Tibial artery (tissue), 4 donors: ENCODE measurements at places on chromosomes 4 and X.

DNA sequence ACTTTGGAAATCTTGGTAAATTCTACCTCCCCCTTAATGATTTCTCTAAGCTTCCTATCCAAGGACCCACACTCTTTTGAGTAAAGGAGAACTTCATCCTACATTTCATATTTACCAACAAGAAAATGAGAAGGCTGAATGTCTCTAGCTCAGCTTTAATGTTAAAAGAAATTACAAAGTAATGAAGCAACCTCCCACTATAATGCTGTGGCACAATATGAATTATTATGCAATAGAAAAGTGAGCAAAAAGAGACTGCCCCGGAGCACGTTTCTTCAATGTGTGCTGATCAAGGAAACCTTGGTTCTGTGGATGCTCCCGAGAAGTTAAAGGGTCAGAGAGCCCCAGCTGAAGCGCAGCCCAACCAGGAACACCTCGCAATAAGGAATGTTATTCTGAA, 9.1 kb upstream of the TBC1D1 start:
- no peak overlapping the region for H3K27ac ChIP-seq
- no peaks in the 10 kb centered on the region for H3K36me3 ChIP-seq
- peaks cover 16% of the 10 kb centered on the region for H3K4me1 ChIP-seq

- H3K4me1 ChIP-seq = peaks cover 7% of the 10 kb centered on the region
- H3K27ac ChIP-seq = no peak overlapping the region
- no peaks in the 10 kb centered on the region for H3K36me3 ChIP-seq
- no peak overlapping the region for H3K4me3 ChIP-seq
- no peaks in the 10 kb centered on the region for H3K27me3 ChIP-seq
These were observed 116.1 kb downstream of the GASK1B start for GRCh38 chr4:158056689-158057245.

DNA sequence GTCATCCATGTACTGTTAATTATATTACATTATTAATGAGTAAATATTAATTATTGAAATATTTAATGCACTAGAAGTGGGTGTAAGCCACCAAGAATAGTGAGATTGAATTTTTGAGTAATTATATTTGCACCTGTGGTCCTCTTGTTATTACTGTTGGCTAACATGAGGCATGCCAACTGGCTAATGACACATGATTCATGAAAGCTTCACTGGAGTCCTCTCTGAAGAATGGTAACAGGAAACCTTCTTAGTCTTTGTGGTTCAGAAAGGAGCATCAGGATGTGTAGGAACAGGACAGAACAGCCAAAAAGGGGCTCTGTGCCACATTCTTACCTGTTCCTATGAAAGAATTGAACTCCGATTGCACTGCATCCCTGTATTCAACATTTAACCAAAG, 65.2 kb downstream of the SLC4A4 start:
- no peaks in the 10 kb centered on the region for H3K27me3 ChIP-seq
- no peaks in the 10 kb centered on the region for H3K4me1 ChIP-seq
- DNase-seq = no peak
- no peak overlapping the region for H3K27ac ChIP-seq
- H3K36me3 ChIP-seq = no peaks in the 10 kb centered on the region

DNA sequence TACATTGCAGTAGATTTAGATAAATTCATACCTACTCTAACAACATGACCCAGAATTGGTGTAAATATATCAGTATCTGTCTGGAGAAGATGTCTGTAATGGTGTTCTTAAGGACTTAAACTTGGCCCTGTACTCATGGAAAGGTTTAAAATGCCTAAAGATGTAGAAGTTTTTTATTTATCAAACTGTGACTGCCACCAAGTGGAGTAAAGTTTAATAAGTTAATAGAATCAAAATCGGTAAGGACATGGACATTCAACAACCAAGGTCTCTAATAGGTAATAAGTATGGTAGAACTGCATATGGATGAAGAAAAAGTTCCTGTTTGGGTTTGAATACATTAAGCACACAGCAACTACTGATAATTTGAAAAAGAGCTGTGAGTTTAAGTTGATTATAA, 474.0 kb upstream of the NDST3 start:
- no peaks in the 10 kb centered on the region for H3K4me1 ChIP-seq
- H3K27ac ChIP-seq = no peak overlapping the region
- no peak for DNase-seq
- no peaks in the 10 kb centered on the region for H3K27me3 ChIP-seq

DNA sequence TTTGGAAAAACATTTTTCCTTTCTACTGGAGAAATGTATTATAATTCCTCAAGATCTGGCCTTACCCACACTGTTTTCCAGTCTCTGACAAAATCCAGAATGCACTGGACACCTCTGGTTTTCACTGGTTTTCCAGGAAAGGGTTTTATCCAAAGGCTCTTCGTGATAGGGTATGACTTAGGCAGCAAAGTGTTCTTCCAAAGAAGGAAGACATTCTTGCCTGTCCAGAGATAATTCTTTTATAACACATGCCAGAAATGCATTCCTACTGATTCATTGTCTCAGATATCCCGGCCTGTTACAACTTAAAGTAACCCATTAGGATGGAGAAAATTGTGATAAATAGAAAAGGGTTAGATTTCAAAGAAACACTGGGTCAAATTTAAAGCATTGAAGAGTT, 2343.1 kb downstream of the PCDH7 start:
- no peaks in the 10 kb centered on the region for H3K36me3 ChIP-seq
- no peaks in the 10 kb centered on the region for H3K27me3 ChIP-seq
- no peak overlapping the region for H3K27ac ChIP-seq
- H3K4me1 ChIP-seq = no peaks in the 10 kb centered on the region
- no peak overlapping the region for H3K4me3 ChIP-seq

- no peaks in the 10 kb centered on the region for H3K27me3 ChIP-seq
- no peak overlapping the region for H3K4me3 ChIP-seq
- no peaks in the 10 kb centered on the region for H3K36me3 ChIP-seq
- no peak overlapping the region for H3K27ac ChIP-seq
These were observed 727.6 kb downstream of the TRAM1L1 start for GRCh38 chr4:116357758-116358157.

GRCh38 chrX:130301977-130302376, 33.3 kb upstream of the ZNF280C start:
- H3K36me3 ChIP-seq = no peaks in the 10 kb centered on the region
- no peak overlapping the region for H3K4me3 ChIP-seq
- DNase-seq = no peak
- H3K4me1 ChIP-seq = no peaks in the 10 kb centered on the region
- no peak overlapping the region for H3K27ac ChIP-seq

- H3K4me1 ChIP-seq = no peaks in the 10 kb centered on the region
- no peak overlapping the region for H3K4me3 ChIP-seq
- H3K36me3 ChIP-seq = no peaks in the 10 kb centered on the region
- H3K27ac ChIP-seq = no peak overlapping the region
- DNase-seq = no peak
These were observed 200.8 kb downstream of the CEP135 start for GRCh38 chr4:56149591-56149990.

DNA sequence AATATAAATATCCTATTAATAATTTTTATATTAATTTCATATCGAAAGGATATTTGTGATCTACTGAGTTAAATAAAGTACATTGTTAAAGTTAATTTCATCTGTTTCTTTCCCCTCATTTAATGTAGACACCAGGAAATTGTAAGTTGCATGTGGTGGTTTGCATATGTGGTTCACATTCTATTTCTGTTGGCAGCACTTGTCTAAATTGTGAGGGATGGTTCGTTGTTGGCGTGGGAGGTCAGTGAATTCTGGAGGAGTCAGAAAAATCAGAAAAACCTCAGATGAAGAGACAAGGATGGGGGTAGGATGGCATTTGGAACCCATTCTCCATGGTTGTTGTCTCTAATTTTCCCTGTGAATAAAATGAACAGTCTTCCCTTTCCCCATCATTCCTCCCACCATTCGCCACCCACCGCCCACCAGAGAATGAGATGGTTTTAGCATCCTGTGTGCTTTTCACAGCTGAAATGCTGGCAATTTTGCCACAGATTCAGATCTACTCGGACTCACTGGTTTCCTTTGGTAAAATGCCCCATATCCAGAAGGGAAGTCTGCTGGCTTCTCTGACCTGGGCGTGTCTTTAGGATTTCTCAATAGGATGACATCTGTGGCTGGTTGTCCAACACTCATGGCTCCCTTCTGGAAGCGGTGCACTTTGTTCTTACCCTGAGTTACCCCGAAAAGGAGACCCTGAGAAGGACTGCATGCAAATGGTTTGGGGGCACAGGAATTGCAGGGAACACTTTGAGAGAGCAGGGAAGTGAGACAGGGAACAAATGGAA, 52.3 kb downstream of the LGI2 start:
- H3K4me3 ChIP-seq = no peak overlapping the region
- no peaks in the 10 kb centered on the region for H3K4me1 ChIP-seq
- H3K27me3 ChIP-seq = no peaks in the 10 kb centered on the region
- no peak overlapping the region for H3K27ac ChIP-seq

- no peaks in the 10 kb centered on the region for H3K36me3 ChIP-seq
- no peak overlapping the region for H3K4me3 ChIP-seq
- no peaks in the 10 kb centered on the region for H3K27me3 ChIP-seq
- no peak for DNase-seq
- H3K27ac ChIP-seq = no peak overlapping the region
These were observed 285.3 kb upstream of the RASGEF1B start for GRCh38 chr4:81756973-81757372.

DNA sequence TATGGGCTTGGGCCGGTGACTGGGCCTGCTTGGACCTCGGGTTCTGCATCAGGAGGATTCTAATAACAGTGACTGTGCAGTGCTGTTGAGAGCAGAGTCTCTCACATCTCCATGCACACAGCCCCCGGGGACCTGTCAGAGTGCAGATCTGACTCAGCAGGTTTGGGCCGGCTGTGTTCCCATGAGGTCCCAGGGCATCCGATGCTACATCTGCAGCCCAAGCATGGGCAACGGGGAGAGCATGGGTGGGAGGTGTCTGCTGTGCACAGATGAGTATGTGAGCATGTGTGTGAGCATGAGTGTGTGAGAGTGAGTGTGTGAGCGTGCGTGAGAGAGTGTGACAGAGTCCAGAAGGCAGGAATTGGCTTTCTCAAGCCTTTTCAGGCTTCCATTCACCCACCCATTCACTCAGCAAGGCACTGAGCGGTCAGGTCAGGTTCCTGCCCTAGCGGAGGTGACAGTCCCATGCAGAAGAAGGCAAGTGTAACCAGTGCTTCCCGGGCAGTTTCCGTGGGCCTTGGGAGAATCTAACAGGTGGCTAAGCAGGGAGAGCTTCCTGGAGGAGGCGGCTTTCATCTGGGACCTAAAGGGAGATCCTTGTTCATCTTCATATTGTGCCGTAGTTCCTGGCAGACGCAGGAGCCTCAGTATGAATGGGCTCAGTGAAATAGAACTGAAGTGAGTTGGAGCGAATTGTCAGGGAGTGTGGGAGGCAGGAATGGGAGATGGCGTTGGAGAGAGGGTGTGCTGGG, 62.6 kb downstream of the SORCS2 start:
- H3K27me3 ChIP-seq = peaks cover 29% of the 10 kb centered on the region
- H3K27ac ChIP-seq = no peak overlapping the region
- no peaks in the 10 kb centered on the region for H3K36me3 ChIP-seq
- peak; percentile 86 for DNase-seq
- peaks cover 16% of the 10 kb centered on the region for H3K4me1 ChIP-seq

DNA sequence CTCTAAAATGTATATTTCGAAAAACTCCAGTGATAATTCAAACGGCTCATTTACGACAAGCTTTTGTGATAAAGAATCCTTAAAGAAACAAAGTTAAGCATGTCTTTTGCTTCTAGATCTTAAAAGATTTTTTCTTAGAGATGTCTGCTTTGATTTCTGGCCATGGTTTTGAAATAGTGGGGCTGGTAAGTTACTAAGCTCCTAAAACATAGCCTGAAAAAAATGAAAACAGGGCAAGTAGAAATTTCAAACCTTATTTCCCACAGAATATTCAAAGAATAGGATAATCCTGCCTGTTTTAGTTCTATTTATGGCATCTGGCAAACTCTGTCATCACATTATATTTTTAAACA, 318.3 kb downstream of the ARHGAP24 start:
- peaks cover 83% of the 10 kb centered on the region for H3K4me1 ChIP-seq
- H3K4me3 ChIP-seq = no peak overlapping the region
- H3K27me3 ChIP-seq = no peaks in the 10 kb centered on the region
- H3K27ac ChIP-seq = peak overlapping the region; percentile 28
- no peaks in the 10 kb centered on the region for H3K36me3 ChIP-seq

GRCh38 chr4:126223784-126224407, 909.1 kb downstream of the FAT4 start:
- no peak overlapping the region for H3K27ac ChIP-seq
- H3K4me1 ChIP-seq = no peaks in the 10 kb centered on the region
- H3K27me3 ChIP-seq = no peaks in the 10 kb centered on the region
- DNase-seq = no peak
- H3K4me3 ChIP-seq = no peak overlapping the region

DNA sequence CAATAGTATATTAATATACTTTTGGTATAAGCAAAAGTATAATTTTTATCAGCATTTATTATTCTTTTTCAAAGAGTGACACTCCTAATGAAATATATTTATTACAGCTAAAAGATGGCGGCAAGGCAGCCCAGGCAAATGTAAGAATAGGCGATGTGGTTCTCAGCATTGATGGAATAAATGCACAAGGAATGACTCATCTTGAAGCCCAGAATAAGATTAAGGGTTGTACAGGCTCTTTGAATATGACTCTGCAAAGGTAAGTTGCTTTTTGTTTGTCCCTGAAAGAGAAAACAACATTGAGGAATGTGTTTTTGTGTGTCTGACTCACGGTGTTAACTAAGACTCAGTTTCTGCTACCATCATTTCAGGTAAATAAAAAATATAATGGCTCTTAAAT, 71.9 kb downstream of the PDLIM5 start:
- no peak overlapping the region for H3K4me3 ChIP-seq
- H3K27ac ChIP-seq = peak overlapping the region; percentile 38
- peaks cover 97% of the 10 kb centered on the region for H3K4me1 ChIP-seq
- H3K27me3 ChIP-seq = no peaks in the 10 kb centered on the region

- H3K36me3 ChIP-seq = peaks cover 18% of the 10 kb centered on the region
- DNase-seq = no peak
- peaks cover 57% of the 10 kb centered on the region for H3K4me1 ChIP-seq
- no peaks in the 10 kb centered on the region for H3K27me3 ChIP-seq
These were observed 25.2 kb upstream of the NAP1L5 start for GRCh38 chr4:88722828-88723227.
